ENCODE measurements at places on chromosomes 11 and 22. TPM values are rescaled to one million over a fixed set of nuclear protein-coding genes. Genes with fewer than 3 reads are reported as not detected.

SMIM35 gene
- total RNA-seq: not detected

MUC2 gene
- total RNA-seq: not detected

GAL gene
- total RNA-seq: 0.31 TPM

CYP2D6 gene
- total RNA-seq: 3.2 TPM

GRCh38 chr11:13207270-13207664 is 70.3 kb upstream of the BMAL1 start:
- H3K27ac ChIP-seq: no peak overlapping the region
- H3K27me3 ChIP-seq: no peaks in the 10 kb centered on the region
- no peak for DNase-seq
- no peaks in the 10 kb centered on the region for H3K36me3 ChIP-seq
- no peaks in the 10 kb centered on the region for H3K4me1 ChIP-seq

Measured in kidney (tissue), 22 donors.